ENCODE measurements at places on chromosomes 11 and 22. TPM values are rescaled to one million over a fixed set of nuclear protein-coding genes. Genes with fewer than 3 reads are reported as not detected.

GRCh38 chr22:25765016-25765367 is 23.0 kb downstream of the MYO18B start:
- no peak for DNase-seq

GRCh38 chr11:88414981-88415413 is 77.5 kb upstream of the CTSC start:
- DNase-seq: no peak

- DNase-seq: no peak
Observed at GRCh38 chr11:124551189-124551588, 7.7 kb upstream of the OR8B12 start.

- no peak for DNase-seq
Observed at GRCh38 chr22:48939441-48940265, 888.0 kb downstream of the BRD1 start.

- no peak for DNase-seq
Observed at GRCh38 chr22:24059121-24059520, 48.0 kb downstream of the CABIN1 start.

DNA sequence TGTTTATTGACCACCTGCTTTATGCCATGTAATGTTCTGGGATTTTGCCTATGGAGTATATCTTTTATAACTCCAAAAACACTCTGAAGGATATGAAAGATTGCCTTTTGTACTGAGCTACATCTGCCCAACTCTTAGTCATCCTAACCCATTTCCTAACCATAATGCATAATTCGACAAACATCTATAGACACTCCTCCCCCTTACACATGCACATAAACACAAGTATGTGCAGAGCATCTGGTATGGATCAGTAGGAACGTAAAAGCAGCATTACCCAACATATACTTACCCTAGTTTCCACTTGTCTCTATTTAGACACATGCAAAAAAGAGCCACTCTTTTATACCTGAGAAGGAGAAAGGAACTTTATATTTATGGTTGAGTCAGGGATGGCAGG is 272.8 kb downstream of the FAM76B start:
- no peak for DNase-seq

DNA sequence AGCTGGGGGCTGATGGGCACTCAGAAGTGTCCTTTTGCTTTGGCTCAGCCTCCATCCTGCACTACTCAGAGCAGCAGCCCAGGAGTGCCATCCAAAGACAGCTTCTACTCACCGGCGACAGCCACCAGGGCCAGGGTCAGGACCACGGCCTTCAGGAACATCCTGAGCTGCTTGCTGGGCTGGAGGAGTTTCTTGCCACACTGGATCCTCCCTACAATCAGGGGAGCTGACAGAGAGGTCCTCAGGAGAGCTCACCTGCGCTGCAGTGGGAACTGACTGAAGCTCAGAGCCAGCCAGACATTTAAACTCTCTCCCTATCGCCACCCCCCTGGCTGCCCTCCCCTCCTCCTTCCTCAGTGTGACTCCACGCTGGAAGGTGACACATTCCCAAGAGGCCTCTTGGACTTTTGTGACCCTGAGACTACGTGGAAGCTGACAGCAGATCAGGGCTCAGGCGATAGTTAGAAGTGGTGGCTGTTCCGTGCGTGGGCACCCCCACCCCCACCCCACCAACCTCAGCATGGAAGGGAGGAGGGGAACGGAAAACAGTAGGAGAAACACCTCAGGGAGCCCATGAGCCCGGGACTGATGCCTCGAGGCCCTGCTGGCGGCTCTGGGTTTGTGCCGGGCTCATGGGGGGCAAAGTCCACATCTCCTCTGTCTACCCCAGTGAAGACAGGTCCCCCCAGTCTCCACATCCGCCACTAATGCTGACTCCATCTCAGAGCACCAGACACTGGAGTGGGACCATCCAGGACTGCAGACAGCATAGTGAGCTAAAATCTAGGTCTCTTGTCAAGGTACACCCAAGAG is at the start of gene APOA4:
Gene APOA4 (minus strand): TSS at position 274 of the 813 bp plus-strand sequence. CDS start 113 bp downstream, at position 161.
- DNase-seq: no peak

GRCh38 chr22:43008921-43009320 is 6.0 kb downstream of the PACSIN2 start:
- no peak for DNase-seq

DNA sequence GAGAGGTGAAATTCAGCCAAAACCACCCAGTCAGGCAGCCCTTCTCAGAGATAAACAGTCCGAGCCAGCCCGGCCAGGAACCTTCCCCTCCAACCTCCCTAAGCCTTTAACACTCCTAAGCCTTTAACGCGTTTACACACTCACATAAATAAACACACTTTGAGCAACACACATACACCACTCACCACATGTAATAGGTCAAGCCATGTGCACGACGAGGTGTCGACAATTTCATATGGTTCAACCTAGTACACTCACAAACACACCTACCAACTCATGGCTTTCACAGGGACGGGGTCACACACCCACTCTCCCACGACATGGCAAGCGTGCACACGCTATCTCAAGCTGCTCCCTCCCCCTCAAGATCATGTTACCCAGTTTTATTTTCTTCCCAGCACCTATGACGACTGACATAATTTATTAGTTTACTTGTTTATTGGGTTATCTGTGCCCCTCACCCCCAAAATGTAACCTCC is 15.5 kb downstream of the SLC43A1 start:
- no peak for DNase-seq

DNA sequence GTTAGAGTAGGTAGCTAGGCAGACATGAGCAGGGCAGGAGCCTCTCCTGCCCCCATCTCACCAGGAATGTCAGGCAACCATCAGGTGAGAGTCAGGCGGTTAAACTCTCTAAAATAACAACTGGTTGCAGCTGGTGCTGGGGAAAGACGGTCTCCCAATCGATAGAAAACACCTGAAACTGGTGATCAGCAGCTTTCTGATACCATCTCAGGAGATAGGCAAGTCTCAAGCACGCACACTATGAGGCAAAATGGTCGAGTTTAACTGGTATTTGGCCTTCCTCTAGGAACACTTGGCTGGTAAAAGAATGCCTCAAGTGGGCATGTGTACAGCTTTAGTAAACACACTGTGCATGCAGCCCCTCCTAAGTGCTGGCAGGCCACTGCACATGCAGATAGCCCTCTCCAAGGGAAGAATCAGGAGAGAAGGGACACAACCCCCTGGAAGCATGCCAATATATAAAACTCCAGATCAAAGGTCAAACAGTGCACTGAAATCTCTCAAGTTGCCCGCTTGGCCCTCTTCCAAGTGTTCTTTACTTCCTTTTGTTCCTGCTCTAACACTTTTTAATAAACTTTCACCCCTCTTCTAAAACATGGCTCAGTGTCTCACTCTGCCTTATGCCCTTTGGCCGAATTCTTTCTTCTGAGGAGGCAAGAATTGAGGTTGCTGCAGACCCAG is 88.7 kb downstream of the USP35 start:
- no peak for DNase-seq

DNA sequence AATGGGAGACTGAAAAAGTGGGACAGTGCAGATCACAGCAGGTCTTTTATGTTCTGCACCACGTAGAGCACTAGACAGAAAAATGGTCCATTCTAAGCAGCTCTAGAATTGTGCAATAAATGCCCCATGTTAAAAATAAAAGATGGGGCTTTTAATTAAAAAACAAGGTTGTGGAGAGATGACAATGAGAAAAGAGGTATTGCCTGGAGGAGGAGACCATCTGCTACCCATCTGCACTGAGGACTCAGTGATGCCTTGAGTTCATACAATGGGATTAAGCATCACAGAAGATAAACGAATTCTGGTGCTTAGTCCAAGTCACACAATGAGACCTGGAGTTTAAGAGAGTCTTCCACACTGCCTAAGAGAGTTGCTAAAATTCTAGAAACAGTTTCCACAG is 73.6 kb downstream of the PAK1 start:
- no peak for DNase-seq

DNA sequence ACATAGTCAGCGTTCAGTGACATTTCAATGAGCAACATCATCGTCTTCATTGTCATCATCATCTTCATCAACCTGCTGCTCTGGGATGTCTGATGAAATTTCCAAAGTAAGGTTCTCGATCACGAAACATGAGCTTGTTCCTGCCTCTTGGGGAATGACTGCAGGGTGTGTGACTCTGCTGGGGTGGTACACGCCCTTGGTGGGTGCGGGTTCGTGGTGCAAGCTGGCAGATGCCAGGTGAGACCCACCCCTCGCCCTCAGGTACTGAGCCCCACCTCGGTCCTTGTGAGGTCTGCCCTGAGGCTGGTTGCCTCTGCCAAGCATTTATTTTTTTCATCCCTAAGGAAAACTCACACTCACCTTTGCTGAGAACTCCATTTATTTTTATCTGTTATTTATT is 1389.2 kb downstream of the TBC1D22A start:
- DNase-seq: no peak

DNA sequence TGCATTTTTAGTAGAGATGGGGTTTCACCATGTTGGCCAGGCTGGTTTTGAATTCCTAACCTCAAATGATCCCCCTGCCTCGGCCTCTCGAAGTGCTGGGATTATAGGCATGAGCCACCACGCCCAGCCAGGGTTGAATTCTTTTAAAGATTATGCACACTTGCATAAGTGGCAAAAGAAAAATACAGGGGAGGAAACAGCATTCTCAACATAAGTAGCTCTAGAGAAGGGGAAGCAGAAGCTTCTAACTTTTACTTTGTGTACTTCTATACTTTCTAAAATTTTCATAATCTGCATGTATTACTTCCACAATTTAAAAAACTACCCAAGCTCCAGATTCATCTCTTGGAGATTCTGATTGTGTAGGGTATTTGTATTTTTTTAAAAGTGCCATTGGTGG is 108.0 kb downstream of the SLC1A2 start:
- DNase-seq: no peak

GRCh38 chr22:25970374-25970911 is 198.8 kb upstream of the SEZ6L start:
- no peak for DNase-seq

The SLC5A12 gene
- not detected for total RNA-seq

The POU2AF2 gene
- total RNA-seq: 0.74 TPM

The ANO9 gene
- 8.4 TPM for total RNA-seq

The ARRB1 gene
- total RNA-seq: 64.7 TPM

The PNPLA2 gene
- 115 TPM for total RNA-seq

The PLAAT5 gene
- 25.7 TPM for total RNA-seq

The MUC6 gene
- 2.3 TPM for total RNA-seq

Data from prostate gland (tissue), 2 donors.